ENCODE measurements at places on chromosomes 13 and 19.

DNA sequence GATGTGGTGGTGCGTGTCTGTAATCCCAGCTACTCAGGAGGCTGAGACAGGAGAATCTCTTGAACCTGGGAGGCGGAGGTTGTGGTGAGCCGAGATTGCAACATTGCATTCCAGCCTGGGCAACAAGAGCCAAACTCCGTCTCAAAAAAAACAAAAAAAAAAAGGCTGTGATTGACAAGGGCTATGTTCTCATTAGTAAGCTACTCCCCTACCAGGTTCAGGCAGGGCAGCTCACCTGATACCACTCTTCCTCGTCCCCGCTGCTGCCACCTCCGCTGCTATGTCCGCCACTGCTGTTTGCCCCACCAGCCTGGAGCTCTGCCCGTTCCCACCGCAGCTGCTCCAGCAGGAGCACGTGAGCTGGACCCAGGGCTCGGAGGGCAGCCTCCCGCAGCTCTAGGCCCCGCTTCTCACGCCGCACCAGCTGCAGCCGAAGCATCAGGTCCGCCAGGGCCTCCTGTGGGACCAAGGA is 9.4 kb downstream of the USHBP1 start:
- DNase-seq = no peak

DNA sequence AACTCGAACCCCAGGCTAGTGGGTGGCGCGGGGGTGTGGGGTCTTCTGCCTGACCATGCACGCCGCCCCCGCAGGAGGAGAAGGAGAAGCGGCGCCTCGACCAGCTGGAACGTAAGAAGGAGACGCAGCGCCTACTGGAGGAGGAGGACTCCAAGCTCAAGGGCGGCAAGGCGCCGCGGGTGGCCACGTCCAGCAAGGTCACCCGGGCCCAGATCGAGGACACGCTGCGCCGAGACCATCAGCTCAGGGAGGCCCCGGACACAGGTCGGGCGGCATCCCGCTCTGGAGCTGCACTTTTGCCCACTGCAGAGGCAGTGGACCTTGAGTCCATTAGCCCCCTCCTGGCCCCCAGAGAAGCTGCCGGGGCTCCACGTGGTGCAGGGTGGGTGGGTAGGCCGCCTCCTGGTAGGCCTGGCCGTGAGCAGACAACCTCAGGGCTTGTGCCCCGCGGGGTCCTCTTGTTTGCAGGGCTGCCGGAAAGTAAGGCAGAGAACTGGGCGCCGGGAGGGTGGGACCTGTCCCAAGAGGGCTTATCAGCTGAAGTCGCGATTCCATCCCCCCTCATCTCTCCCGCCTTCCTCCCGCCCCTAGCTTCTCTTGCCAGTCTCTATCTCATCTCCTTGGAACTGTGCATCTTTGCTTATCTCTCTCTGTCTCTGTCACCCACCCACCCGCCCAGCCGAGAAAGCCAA is 9.9 kb downstream of the CCDC124 start:
- no peak for DNase-seq

DNA sequence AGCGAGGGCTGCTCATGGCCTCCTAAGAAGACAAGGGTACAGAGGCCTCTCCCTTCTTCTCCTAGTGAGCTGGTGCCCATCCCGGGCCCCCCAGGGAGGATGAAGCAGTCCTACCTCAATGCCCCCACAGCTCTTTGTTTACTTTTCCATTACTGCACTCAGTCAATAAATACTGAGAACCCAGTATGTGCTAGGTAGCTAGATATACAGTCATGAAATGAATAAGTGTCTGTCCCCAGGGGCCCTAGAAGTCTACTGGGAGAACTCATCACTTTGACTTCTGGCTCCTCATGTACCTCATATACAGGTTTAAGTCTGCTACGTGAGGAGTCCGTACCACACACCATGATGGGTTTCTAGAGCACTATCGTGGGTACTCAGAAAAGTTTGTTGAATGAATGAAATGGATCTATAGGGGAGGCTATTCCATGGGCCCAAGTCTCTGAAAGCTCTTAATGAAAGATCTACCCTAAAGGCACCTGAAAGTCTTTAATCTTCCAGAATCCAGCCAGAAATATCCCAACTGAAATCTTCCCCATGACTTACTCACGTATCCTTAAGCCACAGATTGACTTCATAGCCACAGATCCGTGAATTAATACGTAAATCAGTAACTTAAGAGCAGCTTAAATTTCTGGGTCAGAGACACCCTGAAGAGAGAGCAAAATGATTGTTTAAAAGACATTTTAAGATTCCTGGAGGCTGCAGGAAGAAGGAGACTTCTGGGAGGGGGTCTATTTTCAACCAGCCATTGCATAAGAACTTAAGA is 51.6 kb upstream of the POMP start:
- DNase-seq = no peak

DNA sequence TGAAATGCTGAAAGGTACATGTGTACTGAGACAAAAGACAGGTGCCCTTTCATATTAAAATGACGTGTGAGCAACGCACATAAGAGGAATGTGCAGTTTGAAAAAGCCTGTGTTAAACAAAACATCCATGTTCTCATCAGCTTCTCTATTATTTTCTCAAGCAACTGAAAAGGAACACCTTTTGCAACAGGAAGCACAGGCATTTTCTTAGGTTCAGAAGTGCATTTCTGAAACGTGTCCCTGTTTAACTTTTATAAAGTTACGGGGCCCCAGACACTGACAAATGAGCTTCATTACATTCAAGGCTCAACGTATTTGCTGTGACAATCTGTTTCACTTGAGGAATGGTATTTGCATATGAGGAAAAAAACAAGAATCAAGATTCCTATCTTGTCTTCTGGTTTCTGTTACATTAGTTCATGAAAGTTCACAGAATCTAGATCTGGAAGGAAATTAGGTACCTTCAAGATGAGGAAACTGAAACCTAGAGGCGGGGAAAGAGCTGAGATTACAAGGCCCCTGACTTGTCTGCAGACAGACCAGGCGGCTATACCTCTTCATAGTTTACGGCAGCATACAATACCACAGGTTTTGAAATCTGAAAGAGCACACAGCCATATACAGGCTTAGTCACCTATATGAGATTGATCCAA is 431.7 kb downstream of the KLF12 start:
- no peak for DNase-seq

- no peak for DNase-seq
These were observed 6.6 kb downstream of the ATP7B start for GRCh38 chr13:52004511-52005170.

DNA sequence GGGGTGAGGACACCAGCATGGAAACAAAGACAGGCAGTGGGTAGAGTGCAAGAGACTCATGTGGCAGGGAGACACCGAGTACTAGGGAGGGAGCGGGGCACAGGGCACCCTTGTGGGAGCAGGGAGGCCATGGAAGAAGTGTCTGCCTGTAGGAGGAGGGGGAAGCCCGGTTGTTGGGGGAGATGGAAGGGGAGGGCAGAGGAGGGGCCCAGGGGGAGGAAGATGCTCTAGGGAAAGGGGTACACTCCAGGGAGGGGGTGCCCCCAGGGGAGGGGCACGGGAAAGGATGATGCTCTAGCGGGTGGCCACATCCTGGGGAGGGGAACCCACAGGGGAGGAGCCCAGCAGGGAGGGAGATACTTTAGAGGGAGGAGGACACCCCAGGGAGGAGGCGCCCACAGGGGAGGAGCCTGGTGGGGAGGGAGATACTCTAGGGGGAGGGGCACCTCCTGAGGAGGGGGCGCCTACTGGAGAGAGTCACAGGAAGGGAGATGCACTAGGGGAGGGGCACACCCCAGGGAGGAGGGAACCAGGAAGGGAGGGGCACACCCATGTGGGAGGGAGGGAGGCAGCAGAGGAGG is 24.9 kb downstream of the CPAMD8 start:
- DNase-seq = no peak

DNA sequence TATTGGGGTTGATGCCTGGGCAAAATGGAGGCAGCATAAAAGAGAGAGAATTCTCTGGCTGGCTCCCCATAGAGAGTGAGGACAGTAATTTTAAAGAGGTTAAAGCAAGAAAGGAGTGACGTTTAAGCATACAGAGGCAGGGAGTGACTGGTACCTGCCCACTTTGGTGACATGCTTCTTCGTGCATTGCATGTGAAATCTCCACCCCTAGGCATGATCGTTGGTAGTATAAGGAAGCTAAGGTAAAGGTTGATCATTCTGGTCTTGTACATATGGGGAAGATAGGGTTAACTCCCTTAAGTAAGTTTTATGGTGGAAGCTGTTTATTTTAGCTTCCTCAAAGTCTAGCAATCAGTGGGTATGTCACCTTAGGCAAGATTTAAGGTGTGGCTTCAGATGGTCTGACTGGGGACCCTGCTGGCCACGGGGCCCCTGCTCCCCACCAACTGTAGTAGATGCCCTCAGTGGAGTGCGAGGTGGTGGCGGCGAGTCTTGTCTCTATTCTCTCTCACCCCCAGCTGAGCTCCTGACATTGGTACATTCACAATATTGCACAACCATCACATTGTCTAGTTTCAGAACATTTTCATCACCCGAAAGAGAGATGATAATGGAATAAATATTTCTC is 797.5 kb upstream of the SPRY2 start:
- DNase-seq = no peak

DNA sequence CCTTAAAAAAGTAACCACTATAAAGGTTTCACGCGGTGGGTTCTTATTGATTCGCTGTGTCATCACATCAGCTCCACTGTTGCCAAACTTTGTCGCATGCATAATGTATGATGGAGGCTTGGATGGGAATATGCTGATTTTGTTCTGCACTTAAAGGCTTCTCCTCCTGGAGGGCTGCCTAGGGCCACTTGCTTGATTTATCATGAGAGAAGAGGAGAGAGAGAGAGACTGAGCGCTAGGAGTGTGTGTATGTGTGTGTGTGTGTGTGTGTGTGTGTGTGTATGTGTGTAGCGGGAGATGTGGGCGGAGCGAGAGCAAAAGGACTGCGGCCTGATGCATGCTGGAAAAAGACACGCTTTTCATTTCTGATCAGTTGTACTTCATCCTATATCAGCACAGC is 30.6 kb downstream of the FGF9 start:
- no peak for DNase-seq

DNA sequence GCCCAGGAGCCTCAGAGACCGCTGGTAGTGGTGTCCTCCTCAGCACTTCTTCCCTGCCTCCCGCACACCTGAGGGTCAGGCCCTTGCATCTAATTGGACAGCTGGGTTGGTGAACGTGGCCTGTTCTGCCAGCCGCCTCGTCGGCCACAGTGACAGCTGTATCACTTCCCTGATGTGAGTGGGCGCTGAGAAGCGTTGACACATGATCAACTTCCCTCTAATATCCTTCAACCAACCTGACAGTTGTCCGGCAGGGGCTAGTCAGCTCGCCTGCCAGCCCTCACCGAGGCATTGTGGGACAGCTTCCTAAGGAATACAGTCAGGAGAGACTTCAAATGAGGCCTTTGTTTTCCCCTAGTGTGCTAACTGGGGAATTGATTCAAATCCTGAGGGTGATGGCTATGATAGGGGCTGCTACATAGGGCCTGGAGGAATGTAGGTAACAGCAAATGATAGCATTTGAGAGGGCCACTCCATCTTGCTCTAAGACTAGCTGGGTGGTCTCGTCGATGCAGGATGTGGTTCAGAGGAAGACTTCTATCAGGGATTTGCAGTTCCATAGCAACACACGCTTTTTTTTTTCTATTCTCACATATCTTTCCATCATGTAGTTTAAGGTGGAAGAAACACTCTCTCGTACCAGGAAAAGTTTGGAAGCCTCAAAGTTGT is 230.8 kb downstream of the TSHZ3 start:
- no peak for DNase-seq

DNA sequence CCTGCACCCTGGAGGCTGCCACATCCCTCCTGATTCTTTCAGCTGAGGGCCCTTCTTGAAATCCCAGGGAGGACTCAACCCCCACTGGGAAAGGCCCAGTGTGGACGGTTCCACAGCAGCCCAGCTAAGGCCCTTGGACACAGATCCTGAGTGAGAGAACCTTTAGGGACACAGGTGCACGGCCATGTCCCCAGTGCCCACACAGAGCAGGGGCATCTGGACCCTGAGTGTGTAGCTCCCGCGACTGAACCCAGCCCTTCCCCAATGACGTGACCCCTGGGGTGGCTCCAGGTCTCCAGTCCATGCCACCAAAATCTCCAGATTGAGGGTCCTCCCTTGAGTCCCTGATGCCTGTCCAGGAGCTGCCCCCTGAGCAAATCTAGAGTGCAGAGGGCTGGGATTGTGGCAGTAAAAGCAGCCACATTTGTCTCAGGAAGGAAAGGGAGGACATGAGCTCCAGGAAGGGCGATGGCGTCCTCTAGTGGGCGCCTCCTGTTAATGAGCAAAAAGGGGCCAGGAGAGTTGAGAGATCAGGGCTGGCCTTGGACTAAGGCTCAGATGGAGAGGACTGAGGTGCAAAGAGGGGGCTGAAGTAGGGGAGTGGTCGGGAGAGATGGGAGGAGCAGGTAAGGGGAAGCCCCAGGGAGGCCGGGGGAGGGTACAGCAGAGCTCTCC is 6.9 kb upstream of the CEACAM5 start:
- DNase-seq = peak; percentile 58

GRCh38 chr19:18453269-18454024 is 15.5 kb upstream of the ISYNA1 start:
- no peak for DNase-seq

DNA sequence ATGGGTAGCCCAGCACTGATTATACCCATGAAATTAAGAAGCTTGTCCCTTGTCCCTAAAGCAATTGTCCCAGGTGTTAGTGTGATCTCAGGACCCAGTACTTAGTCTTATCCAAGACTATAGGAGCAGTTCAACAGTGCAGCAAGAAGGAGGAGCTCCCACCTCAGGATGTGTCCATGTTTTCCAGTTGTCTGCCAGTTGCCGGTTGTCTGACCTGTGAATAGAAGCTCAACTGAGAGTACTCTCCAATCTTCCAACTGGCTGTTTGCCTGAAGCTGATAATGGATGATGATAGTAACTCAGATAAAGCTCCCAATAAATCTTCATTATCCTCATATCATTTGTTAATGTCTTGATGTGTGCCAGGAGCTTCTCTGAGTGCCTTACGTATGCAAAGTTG is 107.2 kb upstream of the HTR2A start:
- no peak for DNase-seq

DNA sequence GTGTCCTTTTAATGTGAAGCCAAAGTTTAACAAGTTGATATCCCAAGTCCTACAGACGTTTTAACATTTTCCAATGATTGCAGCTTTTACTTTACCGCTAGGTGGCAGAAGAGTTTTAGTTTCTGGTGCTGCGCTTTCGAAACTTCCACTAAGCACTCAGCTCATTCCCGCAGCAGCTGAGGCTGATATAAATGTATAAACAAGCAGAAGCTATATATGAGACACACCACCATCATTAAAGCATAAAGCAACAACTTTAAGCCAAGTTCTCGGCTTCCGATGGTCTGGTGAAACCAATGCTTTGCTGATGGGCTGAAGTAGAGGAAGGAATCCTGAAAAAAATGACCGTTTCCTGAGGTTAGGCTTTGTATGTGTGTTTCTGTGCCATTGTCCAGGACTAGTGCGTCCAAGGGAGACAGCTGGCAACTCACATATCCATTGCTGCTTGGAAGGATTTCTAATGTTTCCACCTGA is 753.9 kb downstream of the OLFM4 start:
- no peak for DNase-seq
